ENCODE measurements at places on chromosomes 4 and X.

- DNase-seq, result no peak
These were observed 177.1 kb upstream of the MID1 start for GRCh38 chrX:10797466-10797865.

DNA sequence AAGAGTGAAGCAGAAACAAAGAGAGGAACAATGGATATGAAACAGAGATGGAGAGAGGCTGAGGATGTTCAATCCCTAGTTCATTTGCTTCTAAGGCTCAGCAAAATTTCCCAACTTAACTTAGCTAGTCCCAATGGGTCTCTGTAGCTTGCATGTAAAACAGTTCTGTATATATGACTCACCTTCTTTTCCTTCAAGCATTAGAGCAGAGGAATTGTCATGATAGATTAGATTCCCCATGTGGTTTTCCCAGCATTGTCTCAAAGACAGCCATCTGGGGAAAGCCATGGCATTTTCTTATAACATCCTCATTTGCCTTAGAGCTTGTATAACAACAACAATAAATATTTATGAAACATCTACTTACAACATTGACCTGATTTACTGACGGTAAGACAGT lies 93.9 kb upstream of the GATB start:
- no peak for DNase-seq

DNA sequence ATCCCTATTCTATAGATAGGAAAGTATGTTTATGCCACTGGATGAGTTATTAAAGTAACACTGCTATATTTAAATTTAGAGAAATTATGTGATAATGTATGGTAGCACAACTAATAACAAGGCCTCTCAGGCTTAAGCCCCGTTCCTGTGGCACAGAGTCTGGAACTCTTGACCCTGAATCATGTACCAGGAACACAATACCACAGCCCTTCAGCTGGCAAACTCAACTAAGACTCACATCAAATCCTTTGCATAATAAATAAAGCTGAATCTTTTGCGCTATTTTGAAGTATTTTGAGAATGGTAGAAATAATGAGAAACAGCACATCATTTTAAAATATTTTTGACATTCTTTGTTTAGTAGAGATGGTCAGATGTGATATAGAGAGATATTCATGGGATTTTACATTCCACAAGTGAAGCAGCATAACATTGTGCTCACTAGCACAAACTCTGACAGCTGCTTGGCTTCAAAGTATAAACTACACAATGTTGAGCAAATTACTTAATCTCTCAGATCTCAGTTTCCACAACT lies 478.4 kb upstream of the FAM241A start:
- no peak for DNase-seq

DNA sequence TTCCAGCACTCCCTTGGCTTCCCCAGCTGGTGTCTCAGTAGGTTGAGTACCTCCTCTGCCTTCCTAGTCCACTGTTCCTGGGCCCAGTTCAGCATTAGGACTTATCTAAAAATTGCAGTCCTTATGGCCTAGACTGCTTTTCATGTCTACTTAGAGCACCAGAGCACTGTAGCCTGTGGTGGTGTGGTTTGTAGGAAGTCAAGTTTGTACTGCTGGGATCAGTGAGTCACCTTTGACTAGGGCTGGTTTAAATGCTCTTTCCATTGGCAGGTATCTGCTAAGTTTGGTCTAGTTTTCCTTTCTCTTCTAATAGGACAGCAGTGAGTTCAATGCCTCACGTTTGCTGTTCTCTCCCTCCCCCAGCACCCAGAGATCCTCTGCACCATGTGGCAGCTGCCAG lies 233.6 kb upstream of the WDFY3 start:
- DNase-seq, result no peak

GRCh38 chrX:107825698-107826237 lies at the start of gene MID2:
MID2 (plus strand) TSS chrX:107825866; CDS start chrX:107826427, 561 bp downstream.
- DNase-seq, result peak; percentile 16

DNA sequence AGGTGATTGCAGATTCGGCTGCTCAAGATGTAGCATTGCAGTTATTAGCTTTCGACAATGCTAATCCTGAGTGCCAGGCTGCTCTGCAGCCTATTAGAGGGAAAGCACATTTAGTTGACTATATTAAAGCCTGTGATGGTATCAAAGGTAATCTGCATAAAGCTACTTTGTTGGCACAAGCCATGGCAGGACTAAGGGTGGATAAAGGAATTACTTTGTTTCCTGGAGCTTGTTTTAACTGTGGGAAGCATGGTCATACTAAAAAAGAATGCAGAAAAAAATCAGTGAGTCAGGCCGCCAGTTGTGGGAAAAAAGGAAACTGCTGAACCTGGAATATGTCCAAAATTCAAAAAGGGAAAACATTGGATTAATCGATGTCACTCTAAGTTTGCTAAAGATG lies 154.9 kb upstream of the TECRL start:
- DNase-seq, result no peak

DNA sequence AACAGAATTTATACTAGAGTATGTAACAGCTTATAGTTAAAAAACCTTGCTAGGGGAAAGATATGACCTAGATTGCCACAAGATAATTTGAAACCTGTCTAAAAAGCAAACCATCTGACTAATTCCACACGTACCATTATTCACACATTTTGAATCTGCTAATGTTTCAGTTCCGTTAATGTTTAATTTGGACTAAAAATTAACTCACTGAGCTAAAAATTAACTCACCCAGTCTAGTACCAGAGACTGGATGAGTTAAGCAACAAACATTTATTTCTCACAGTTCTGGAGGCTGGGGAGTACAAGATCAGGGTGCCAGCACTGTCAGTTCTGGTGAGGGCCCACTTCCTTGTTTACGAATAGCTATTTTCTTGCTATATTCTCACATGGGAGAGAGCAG lies 231.5 kb upstream of the DIAPH2 start:
- peak; percentile 42 for DNase-seq

Measured in GM12865 (cell line).